Activated CD4-positive, alpha-beta T cell treated with anti-CD3 and anti-CD28 coated beads for 24 hours (primary cell): ENCODE measurements at places on chromosomes 1 and 21.

DNA sequence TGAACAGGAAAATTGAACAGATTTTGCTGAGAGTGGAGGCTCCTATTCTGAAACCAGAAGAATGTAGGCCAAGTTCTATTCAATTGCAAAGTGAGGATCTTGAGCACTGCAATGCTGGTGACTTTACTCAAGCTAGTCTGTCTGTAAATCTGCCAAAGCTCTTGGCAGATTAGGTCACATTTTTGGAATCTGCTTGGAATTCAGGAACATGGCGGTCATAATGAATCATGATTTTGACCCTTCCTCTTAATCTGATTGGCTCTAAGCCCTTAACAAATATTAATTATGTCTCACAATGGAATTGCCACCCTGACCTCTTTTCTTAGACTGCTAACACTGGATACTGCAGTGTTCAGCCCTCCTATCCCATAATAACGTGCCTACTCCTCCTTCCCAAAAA, 7.2 kb upstream of the GNG12 start:
- DNase-seq, result no peak

GRCh38 chr1:85330214-85330631, 53.8 kb upstream of the BCL10 start:
- DNase-seq, result no peak

DNA sequence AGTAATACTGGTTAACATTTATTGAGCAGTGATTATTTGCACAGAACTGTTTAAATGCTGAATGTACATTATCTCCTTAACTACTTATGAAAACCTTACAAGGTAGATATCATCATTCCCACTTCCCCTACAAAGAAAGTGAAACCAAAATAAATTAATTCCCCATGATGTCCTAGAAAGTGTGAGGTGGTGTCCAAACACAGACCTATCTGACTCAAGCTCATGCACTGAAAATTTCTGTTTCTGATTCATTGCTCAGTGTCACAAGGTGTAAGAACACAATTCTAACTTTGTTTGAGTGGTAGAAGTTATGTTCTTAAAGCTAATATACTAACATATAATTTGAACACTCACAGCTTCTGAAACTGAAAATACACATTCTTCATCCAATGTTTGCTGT, 178.7 kb downstream of the MRPL39 start:
- DNase-seq, result no peak

- DNase-seq, result no peak
Measured at GRCh38 chr1:26282401-26282918, 2.6 kb downstream of the SH3BGRL3 start.

GRCh38 chr1:150141452-150141851, 8.3 kb upstream of the PLEKHO1 start:
- DNase-seq, result no peak

- no peak for DNase-seq
Measured at GRCh38 chr1:33358795-33359503, 38.1 kb upstream of the A3GALT2 start.

DNA sequence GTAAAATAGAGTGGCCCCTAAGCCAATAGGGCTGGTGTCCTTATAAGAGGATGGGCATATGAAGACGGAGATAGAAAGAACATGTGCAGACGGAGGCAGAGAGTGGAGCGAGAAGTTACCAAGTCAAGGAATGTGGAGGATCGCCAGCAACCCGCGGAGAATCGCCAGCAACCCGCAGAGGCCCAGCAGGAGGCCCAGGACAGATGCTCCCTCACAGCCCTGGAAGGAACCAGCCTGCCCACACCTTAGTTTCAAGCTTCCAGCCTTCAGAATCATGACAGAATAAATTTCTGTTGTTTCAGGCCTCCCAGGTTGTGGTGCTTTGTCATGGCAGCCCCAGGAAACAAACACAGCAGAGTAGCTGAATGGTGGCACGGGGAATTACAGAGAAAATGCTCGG, 9.6 kb downstream of the CLDN14 start:
- DNase-seq, result no peak

DNA sequence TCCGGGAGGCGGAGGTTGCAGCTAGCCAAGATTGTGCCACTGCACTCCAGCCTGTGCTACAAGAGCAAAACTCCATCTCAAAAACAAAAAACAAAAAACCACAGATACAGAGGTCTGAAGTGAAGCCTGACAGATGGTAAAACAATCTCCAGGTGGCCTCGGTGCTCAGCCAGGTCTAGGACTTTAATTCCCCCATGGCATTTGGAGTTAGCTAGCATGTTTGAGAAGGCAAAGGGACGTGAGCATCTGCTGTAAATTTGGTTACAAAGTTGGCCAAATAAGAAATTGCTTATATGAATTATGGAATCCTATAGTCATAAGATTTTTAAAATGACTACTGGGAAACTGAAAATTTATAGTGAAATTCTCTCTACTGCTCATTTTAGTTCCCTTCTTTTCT, 98.3 kb upstream of the FMN2 start:
- DNase-seq, result no peak

DNA sequence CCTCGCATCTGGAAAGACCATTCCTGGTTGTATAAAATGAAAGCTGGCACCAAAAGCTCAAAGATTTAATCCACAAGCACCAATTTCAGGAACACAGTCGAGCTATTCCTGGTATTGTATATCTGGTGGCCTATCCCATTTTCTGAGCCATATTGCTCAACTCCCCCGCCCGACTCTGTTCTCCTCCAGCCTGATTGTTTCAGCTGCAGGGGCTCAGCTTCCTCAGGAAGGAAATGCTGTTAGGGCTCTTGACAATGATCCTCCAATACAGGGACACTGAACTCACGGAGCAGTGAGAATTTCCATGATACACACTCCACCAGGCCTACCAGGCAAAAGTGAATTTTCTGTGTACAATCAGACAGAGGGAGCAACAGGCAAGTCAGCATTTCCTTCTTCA, 16.9 kb upstream of the TDRD10 start:
- no peak for DNase-seq
